ENCODE measurements at places on chromosomes 16 and 17.

DNA sequence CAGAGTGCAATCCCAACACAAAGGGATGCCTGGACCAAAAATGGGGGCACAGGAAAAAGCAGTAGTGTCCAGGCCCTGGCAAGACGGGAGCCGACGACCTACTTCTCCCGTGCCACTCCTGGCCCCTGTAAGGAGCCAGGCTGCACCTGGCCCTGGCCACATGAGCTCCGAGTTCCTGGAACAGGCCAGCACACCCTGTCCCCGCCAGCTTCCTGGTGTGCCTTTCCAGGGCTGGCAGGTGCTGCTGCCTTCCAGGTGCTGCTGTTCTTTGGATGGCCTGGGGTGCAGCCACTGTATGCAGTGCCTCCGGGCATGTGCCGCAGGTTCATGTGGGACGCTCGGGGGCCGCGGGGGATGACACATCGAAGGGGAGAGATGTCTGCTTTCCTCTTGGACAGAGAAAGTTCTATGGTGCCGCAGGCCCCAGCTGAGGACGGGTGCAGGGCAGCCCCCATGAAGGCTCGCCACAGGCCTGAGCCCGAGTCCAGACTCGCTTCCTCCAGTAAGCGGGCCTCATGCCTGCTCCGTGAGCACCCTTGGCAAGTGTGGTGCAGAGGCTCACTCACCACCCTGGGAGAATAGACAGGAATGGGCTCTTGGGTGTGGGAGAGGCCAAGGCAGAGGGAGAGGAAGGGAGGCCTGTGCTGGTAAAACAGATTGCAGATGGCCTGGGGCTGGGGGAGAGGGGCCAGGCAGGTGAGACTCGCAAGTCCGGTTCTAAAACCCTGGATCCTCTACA is 54.7 kb upstream of the FASN start:
- no peak for DNase-seq

DNA sequence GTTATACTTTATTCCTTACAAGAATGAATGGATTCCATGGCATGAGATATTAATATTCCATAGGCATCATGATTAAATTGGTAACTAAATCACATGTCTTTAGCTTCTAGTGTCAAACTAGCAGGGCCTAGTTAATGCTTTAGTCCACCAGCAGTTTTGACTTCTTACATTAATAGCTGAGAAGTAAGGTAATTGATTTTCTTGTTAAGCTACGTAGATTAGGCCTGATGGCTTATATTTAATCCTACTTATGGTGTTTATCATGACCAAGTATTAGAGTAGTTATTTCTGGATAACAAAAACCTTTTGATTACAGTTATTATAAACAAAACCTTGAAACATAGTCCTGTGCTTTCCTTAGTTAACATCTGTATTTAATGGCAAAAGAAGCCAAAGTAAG is 184.5 kb downstream of the TANC2 start:
- no peak for DNase-seq

GRCh38 chr17:28760601-28761562 is 17.1 kb downstream of the TRAF4 start:
- DNase-seq, result no peak

- DNase-seq, result no peak
Observed at GRCh38 chr17:31724026-31724425, 135.0 kb downstream of the COPRS start.

GRCh38 chr17:77887110-77887463 is 71.4 kb upstream of the TNRC6C start:
- DNase-seq, result no peak

DNA sequence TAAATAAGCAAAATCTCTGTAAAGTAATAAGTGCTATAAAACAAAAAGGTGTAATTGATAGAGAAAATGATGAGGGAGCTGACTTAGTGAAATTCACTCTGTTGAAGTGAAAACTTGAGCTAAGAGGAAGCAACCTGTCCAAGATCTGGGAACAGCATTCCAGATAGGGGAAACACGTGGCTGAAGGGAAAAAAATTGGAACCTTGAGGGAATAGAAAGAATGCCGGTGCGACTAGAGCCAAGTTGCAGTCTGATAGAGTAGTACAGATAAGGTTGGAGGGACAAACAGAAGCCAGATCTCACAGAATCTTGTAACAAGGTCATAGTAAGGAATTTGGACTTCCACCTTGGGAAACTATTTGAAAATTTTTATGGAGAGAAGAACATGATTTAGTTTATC is 623 bp upstream of the DDX52 start:
- no peak for DNase-seq

GRCh38 chr17:73519714-73520368 is 124.4 kb downstream of the SDK2 start:
- DNase-seq, result no peak

DNA sequence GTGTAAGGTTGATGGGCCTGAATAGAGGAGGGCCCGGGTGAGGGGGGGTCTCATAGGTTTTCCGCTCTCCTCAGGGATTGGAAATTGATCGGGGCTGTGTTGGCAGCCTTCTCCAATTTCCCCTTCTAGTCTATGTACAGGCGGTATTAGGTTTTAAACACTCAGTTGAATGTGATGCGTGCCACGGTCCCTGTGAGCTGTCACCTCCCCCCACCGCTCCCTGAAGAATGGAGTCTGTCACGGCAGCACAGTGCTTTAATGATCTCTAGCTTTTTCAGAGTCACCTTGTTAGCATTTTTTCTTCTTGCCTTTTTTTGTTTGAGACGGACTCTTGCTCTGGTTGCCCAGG is 800 bp downstream of the COX4I1 start:
- DNase-seq, result no peak

DNA sequence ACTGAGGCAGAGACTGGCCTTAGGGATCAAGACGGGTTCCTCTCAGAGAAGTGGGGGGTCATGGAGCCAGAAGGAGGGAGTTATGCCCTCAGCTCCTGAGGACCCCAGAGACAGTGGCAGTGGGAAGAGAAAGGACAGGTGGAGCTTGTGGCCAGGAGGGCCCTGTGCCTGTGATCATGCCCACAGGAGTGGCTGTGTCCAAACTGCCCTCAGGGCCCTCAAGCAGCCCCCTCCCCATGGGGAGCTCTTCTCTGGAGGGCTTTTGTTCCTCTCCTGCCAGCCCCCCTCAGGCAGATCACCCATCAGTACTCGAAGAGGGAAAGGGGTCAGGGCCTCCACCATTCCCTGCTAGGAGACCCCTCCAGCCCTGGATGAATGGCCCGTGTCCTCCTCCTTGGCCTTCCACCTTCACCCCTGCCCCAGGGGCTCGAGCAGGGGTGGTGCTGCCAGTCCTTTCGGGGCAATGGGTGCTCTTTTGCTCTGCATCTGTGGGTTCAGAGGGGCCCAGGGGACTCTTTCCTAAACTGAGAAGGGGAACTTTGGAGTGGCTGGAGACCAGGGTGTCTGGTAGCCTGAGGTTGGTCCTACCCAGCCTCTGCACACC is 52.7 kb downstream of the BEAN1 start:
- DNase-seq, result no peak

DNA sequence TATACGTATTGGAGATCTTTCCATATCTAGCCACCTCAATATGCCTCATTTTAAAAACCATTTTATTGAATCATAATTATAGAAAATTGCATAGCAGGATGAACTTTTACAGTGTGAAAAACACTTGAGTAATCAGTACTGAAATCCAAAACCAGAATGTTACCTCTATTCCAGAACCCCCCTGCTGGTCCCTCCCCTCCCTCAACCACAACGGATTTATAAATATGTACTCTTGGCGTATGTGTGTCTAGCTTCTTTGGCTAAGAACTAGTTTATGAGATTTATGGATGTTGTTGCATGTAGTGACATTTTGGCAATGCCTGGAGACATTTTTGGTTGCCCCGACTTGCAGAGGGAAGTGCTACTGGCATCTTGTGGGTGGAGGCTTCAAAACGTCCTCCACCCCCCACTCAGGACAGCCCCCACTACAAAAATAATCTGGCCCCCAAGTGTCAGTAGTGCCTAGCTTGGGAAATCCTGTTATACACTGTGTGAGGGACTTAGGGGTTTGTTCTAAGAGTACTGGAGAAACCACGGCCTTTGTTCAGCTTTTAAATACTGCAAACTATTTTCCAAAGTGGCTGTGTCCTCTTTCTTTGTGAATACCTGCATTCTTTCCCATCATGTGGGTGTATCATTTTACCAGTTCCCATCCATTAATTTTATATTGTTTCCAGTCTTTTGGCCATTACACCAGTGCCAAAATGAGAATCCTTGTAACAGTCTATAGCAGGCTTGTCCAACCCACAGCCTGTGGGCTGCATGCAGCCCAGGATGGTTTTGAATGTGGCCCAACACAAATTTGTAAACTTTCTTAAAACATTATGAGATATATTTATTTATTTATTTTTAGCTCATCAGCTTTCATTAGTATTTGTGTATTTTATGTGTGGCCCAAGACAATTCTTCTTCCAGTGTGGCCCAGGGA is 23.7 kb downstream of the ITPRIPL2 start:
- no peak for DNase-seq

DNA sequence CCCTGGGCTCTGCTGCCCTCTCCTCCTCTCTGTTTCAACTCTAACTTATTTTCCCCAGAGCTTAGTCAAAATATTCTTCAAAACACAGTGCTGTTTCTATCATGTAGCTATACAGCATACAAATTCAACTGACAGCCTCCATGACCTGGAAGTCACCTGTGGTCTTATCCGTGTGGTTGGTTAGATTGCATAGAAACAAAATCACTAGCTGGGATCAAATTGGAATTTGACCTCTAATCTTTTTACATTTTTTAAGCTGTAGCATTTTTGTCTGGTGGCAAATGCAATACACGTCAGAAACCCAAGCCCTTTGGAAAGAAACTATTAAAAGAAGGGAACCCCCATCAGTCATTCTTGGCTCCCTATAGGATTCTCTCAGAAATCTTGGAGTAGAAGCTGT is 57.3 kb downstream of the ABCC12 start:
- no peak for DNase-seq

GRCh38 chr17:19385521-19385983 is 1.4 kb downstream of the MFAP4 start:
- DNase-seq, result no peak

DNA sequence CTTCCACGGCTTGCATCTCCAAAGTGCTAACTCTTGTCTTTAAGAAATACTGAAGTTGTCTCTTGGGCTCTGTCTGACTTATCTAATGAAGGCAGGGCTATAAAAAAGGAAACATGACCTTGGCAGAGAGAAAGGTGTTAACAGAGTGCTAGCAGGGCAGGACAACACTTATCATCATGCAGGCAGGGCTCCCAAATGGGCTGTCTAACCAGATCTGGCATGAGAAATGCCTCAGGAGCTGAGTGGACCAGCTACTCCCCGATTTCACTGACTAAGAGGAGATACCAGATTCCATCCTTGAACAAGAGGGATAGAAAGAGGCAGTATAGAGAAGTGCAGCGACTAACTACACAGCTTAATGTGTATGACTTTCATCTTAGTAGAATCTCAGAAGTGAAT is 32.6 kb downstream of the PMP22 start:
- DNase-seq, result no peak
